ENCODE measurements at places on chromosomes 13 and 19.
A peak's percentile ranks its signal among the peaks of the same experiment; 100 is the strongest.

GRCh38 chr19:7191946-7192691 lies 102.1 kb downstream of the INSR start:
- peak; percentile 38 for DNase-seq

- DNase-seq: no peak
These were observed 199.6 kb downstream of the KLF5 start for GRCh38 chr13:73258406-73258805.

DNA sequence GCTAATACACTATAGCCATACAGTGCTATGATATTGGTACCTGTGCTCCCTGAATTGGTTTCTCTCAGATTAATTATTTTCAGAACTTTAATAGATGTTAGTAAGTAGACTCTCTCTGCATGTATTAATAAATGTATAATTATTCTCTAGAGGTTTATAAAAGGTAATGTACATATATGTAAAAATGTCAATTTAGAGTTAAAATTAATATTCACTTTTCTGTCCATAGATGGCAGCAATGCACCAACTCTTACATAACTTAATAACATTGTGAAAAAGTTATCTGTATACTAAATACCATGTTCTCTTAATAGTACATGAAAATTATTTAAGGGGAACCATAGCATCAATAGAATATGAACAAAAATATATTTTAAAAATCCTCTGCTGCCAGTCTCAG lies 515.0 kb upstream of the KLHL1 start:
- DNase-seq: no peak

- DNase-seq: no peak
These were observed 2.0 kb downstream of the REX1BD start for GRCh38 chr19:18590273-18591272.

DNA sequence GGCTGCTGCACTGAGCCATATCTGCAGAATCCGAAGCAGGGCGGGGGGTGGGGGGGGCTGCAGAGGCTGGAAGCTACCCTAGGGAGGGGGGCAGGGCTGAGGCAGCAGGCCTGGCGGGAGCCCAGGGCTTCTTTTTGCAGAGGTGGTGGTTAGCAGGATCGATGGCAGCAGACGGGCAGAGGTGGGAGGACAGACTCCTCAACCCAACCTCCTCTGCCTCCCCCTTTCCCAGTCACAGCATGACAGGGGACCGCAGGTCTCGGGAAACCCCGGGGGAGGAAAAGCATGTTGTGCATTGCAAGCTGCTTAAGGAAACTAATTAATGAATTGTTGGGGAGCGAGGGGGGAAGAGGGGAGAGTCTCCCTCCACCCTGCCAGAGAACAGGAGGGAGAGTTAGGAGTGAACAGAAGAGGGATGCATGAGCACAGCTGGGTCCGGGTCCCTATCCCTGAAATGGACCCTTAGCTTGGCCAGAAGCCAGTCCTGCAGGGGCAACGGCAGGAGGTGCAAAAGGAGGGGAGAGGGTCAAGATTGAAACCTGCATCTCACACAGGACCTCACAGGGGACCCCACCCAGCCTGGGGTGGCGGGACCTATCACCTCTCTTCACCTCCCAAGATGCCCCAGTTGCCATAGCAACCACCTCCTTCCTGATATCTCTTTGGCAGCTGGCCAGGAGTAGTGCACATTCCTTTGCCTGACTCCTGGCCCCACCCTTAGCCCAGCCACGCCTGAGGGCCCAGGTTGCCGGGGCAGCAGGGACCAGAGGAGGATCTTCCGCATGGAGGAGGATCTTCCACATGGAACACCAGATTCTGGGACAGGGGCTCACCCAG lies 1.8 kb downstream of the FXYD7 start:
- no peak for DNase-seq

DNA sequence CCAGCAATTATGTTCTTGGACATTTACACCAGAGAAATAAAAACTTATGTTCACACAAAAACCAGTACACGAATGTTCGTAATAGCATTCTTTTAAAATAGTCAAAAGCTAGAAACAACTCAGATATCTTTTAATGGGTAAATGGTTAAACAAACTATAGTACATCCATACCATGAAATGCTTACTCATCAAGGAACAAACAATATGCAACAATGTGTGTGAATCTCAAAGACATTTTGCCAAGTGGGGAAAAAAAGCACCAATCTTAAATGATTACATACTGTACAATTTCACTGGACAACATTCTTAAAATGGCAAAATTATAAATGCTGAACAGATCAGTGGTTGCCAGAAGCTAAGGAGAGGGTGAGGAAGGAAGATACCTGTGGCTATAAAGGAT lies 36.6 kb downstream of the MYCBP2 start:
- DNase-seq: no peak

DNA sequence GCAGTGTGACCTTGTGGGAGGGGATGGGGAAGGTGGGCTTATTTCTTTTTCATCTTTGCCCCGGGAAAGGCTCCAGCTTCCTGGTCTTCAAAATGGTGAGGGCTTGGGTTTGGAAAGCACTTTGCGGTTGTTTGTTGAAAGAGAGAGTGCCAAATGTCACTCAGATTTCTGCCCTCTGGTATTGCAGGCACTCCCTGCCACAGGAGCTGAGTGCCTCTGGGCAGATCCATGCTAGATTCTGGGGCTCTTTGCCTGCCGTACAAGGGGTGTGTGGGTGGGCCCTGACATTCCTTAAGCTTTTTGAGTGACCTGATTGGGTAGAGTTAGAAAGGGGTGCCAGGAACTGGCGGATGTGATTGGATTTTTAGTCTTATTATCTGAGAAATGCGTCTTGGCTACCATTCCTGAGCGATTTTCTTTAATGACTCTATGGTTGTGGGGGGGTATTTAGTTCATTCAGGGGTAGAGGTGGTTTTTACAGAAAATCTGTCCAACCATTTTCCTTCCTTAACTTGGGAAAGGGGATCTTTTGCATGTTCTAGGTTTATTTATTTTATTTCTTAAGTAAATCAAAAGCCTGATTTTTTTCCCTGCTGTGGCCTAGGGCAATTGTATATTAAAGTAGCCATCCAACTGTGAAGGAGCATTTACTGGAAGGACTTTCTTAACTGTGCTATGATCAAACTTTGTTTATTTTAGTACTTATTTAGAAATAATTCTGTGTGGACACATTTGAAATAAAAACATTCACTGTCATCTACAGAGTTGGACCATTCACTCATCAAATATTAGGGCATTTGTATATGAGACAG lies 3.2 kb downstream of the ARHGAP35 start:
- no peak for DNase-seq

DNA sequence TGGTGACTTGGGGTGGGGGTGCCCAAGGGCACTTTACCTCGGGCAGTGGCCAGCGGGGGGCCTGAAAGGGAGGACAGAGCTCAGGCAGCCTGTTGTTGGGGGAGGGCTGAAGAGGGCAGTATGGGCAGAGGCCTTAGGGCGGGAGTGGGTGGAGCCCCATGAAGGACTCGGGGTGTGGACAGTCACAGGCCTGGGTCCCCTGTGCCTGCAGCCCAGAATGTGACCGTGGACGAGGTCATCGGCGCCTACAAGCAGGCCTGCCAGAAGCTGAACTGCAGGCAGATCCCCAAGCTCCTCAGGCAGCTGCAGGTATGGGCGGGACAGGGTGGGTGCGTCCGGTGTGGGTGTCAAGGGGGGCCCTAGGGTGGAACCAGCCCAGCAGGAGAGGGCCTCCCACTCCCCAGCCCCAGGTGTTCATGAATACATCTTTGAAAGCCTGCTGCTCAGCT lies 22.5 kb downstream of the NKPD1 start:
- no peak for DNase-seq

DNA sequence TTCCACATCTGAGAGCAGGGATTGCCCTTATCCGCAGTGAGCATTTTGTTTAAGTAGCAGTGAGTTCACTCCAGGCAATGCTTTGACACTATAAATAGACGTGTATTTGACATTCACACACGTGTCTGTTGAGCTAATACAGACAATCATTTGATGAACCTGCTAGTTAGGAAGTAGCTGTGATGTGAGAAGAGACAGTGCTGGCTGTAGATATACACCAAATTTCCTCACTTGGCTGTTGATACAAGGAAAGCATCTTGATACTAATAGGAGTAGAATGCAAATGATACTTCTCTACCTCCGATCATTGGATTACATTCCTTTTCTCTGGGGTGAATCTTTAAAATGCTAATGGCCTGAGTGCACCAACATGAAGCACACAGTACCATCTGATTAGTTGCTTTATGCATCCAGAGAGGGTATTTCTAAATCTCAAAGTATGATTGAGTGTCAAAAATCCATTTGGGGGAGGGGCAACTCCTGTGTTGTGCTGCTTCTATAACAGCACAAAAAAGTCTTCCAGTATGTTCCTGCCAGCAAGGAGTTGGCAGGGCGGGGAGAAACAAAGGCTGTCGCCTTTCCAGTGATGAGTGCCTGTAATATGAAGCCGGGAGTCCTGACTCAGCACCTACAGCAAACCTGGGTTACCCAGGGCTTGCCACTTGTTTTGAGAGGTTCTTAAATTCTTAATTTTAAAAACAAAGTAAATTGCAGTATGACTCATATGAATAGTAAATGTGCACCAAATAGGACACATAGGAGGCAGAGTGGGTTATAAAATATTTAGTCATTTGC lies 7.0 kb downstream of the CUL4A start:
- DNase-seq: no peak

GRCh38 chr19:37928527-37929286 lies 21.7 kb downstream of the SIPA1L3 start:
- DNase-seq: no peak

GRCh38 chr13:61247149-61247936 lies 168.3 kb downstream of the PCDH20 start:
- DNase-seq: no peak

- DNase-seq: peak; percentile 14
These were observed 2.8 kb downstream of the UBA2 start for GRCh38 chr19:34430738-34431625.

- no peak for DNase-seq
These were observed 24.9 kb upstream of the SIGLEC11 start for GRCh38 chr19:49985871-49986270.

DNA sequence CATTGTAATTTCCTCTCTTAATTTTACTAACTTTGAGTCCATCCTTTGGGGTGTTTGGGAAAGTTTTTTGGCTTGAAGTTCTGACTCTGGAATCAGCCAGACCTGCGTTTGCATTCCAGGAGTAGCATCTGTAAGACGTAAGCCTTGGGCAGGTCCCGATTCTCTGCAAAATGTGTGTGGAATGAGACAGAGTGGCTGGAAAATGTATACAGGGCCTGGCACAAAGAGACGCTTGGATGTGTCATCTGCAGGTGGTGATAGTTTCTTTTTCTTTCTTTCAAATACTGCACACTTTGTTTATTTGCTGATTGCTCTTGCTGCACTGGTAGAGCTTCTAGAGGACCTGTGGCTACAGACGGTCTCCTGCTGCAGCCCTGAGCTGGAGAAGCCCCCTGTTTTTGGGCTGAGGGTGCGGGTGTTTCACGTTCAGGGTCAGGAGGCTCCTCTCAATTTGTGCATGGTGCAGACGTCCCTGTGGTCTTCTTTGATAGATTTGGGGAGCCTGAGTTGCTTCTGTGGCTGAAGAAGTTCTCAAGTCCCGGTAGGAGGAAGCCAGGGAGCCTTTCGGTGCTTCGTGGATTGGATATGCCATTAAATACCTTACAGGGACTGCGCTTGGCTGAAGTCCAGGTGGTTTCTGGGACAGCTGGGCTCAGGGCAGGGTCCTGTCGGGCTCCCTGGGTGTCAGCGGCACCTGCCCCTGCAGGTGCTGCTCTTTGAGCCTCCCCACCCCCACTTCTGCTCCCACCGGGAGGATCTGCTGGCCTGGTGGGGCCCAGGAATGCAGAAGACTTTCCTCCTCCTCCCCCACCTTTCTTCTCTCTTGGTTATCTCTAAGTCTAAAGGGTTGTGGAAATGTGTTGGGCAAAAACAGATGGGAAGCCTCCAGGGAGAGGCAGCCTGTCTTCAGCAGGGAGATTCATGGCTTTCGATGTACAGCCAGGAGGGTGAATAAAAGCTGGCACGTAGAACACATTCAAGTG lies 44.0 kb upstream of the GAS6 start:
- no peak for DNase-seq

DNA sequence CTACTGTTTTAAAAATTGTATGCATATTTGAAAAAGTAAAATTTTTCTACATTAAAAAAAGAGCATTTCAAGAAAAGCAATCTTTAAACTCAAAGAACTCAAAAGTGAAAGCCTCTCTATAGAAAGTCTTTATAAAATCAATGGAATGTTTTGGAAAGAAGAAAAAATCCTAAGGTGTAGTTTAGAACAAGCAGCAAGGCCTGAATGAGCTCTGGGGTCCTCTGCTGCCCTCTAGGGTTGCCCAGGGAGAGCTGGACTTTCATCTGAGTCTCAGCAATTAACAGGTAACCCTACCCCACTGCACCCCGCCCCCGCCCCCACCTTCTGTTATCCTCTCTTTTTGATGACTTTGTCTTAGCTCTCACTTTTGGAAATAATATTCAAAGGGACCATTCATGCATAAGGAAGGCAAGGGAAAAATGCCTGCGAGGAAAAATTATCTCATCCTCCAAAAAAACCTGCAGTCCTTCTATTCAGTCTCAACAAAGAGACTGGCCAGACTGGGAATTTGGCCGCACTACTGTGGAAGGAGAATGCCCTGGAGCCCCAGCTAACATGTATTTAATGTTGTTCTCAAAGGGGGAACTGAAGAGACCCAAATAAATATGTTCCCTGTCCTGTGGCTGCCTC lies 24.1 kb downstream of the SLC25A30 start:
- no peak for DNase-seq

DNA sequence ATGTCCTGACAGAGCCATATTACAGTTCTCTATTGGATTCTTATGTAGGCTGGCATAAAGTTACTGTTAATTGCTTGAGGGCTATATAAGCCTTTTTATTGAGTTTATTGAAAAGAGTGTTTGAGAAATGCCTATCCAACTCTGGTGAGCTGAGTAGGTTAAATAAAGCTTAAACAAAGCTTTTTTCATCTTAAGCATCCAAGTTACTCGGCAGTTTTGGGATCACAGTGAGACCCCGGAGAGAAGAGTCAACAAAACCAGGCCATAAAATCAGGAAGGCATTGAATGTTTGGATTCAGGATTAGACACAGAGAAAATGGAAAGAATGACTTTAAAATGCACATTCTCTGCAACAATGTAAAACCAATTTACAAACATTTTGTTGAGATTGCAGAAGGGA lies 588.5 kb downstream of the DACH1 start:
- no peak for DNase-seq

GRCh38 chr19:39406656-39407409 lies at the start of gene ZFP36:
TSS of gene ZFP36 (plus strand) at chr19:39406847. CDS start at chr19:39406905, 58 bp downstream.
- DNase-seq: peak; percentile 81

GRCh38 chr19:45144431-45145269 lies 16.1 kb downstream of the NKPD1 start:
- DNase-seq: no peak
